ENCODE measurements at places on chromosomes 3 and 15. TPM values are rescaled to one million over a fixed set of nuclear protein-coding genes. Genes with fewer than 3 reads are reported as not detected.

GRCh38 chr3:187994221-187995042 is 159.5 kb upstream of the LPP start:
- no peaks in the 10 kb centered on the region for H3K36me3 ChIP-seq
- peak overlapping the region; percentile 56 for H3K27ac ChIP-seq
- H3K4me3 ChIP-seq = no peak overlapping the region
- no peaks in the 10 kb centered on the region for H3K27me3 ChIP-seq
- H3K4me1 ChIP-seq = peaks cover 42% of the 10 kb centered on the region
- DNase-seq = no peak

DNA sequence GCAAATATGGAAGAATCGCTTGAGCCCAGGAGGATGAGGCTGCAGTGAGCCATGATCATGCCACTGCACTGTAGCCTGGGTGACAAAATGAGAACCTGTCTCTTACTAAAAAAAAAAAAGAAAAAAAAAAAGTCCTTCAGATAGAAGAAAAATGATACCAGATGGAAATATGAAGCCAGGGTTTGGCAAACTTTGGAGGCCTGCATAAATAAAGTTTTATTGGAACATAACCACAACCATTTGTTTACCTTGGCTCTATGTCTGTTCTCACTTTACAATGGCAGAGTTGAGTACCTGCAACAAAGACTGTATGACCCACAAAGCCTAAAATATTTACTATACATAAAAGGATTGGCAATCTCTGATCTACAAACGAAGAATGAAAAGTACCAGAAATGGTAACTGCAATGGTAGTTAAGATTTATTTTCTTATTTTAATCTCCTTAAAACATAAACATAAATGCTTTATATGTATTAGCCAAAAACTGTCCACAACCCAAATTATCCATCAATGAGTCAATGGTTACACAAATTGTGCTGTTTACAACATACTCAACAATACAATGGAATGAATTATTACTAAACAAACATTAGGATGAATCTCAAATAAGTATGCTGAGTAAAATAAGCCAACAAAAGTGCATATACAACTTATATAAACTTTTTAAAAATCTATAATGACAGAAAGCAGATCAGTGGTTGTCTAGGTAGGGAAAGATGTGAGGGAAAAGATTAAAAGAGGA is 41.8 kb downstream of the GOLGB1 start:
- H3K4me3 ChIP-seq = no peak overlapping the region
- no peaks in the 10 kb centered on the region for H3K27me3 ChIP-seq

- no peaks in the 10 kb centered on the region for H3K4me1 ChIP-seq
- no peak for DNase-seq
- no peak overlapping the region for H3K4me3 ChIP-seq
- no peaks in the 10 kb centered on the region for H3K36me3 ChIP-seq
- no peaks in the 10 kb centered on the region for H3K27me3 ChIP-seq
Observed at GRCh38 chr3:55688154-55688553, 201.0 kb upstream of the WNT5A start.

Gene CCDC13
- total RNA-seq = 0.46 TPM

- peaks cover 4% of the 10 kb centered on the region for H3K4me1 ChIP-seq
- no peak overlapping the region for H3K4me3 ChIP-seq
- H3K27me3 ChIP-seq = peaks cover 2% of the 10 kb centered on the region
- H3K27ac ChIP-seq = no peak overlapping the region
- no peaks in the 10 kb centered on the region for H3K36me3 ChIP-seq
Observed at GRCh38 chr15:58348095-58348812, 83.5 kb upstream of the LIPC start.

Gene DLL4
- total RNA-seq = 0.30 TPM

- no peak overlapping the region for H3K27ac ChIP-seq
- H3K36me3 ChIP-seq = peaks cover 8% of the 10 kb centered on the region
- no peak for DNase-seq
- H3K4me3 ChIP-seq = no peak overlapping the region
- peaks cover 17% of the 10 kb centered on the region for H3K4me1 ChIP-seq
Observed at GRCh38 chr15:50044406-50044805, 74.6 kb downstream of the ATP8B4 start.

Gene LTF
- not detected for total RNA-seq

Gene SLC27A2
- total RNA-seq = 22.1 TPM

All from activated CD4-positive, alpha-beta T cell treated with anti-CD3 and anti-CD28 coated beads for 36 hours (primary cell).